ENCODE measurements at places on chromosomes 12 and 14. TPM values are rescaled to one million over a fixed set of nuclear protein-coding genes. Genes with fewer than 3 reads are reported as not detected.

The ERP27 gene
- total RNA-seq, result 0.13 TPM

GRCh38 chr14:53532853-53533252 lies 379.7 kb upstream of the DDHD1 start:
- H3K27ac ChIP-seq, result no peak overlapping the region
- H3K4me1 ChIP-seq, result no peaks in the 10 kb centered on the region
- DNase-seq, result no peak
- no peaks in the 10 kb centered on the region for H3K36me3 ChIP-seq
- no peak overlapping the region for H3K4me3 ChIP-seq
- no peaks in the 10 kb centered on the region for H3K27me3 ChIP-seq

The TAS2R7 gene
- not detected for total RNA-seq

The SCNN1A gene
- total RNA-seq, result 0.34 TPM

GRCh38 chr14:35229084-35229791 lies 62.9 kb upstream of the PSMA6 start:
- no peaks in the 10 kb centered on the region for H3K4me1 ChIP-seq
- DNase-seq, result peak; percentile 14
- H3K4me3 ChIP-seq, result no peak overlapping the region
- no peak overlapping the region for H3K27ac ChIP-seq

The NYNRIN gene
- 1.9 TPM for total RNA-seq

DNA sequence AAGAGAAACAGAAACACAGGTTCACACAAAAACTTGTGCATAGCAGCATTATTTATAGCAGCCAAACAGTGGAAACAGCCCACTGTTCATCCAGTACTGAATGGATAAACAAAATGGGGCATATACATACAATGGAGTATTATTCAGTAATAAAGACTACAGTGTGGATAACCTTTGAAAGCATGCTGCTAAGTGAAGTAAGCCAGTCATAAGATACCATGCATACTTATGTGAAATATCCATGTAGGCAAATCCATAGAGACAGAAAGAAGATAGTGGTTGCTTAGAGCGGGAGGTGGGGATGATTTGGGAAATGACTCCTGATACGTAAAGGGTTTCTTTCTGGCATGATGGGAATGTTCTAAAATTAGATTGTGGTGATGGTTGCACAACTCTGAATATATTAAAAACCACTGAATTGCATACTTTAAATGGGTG lies 99.4 kb downstream of the CRADD start:
- peaks cover 22% of the 10 kb centered on the region for H3K4me1 ChIP-seq
- H3K36me3 ChIP-seq, result peaks cover 7% of the 10 kb centered on the region
- no peaks in the 10 kb centered on the region for H3K27me3 ChIP-seq
- no peak for DNase-seq

The ADAM21 gene
- total RNA-seq, result not detected

GRCh38 chr14:37588667-37588955 lies 6.4 kb downstream of the FOXA1 start:
- no peak for DNase-seq

DNA sequence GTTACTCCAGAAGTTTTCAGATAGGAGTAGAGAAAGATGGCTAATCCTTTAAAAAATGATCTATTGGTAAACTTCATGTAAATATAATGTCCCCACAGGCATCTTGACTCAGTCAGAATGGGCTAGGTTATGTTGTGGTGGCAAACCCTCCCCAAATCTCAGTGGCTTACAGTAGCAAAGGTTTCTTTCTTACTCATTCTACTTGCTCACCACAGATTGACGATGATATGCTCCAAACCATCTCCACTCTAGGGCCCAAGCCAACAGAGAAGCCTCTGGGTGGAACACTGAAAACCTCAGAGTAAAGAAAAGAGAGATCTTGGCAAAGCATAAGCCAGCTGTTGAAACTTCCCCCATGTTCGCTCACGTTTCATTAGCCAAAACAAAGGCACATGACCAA lies 146.4 kb downstream of the EMP1 start:
- H3K4me3 ChIP-seq, result no peak overlapping the region
- H3K36me3 ChIP-seq, result no peaks in the 10 kb centered on the region
- no peak for DNase-seq
- no peak overlapping the region for H3K27ac ChIP-seq
- H3K27me3 ChIP-seq, result no peaks in the 10 kb centered on the region
- no peaks in the 10 kb centered on the region for H3K4me1 ChIP-seq

The CYP46A1 gene
- total RNA-seq, result not detected

- no peak overlapping the region for H3K4me3 ChIP-seq
- H3K27me3 ChIP-seq, result no peaks in the 10 kb centered on the region
- DNase-seq, result no peak
- no peaks in the 10 kb centered on the region for H3K4me1 ChIP-seq
Observed at GRCh38 chr14:97618917-97619690, 821.9 kb downstream of the VRK1 start.

- no peak overlapping the region for H3K27ac ChIP-seq
- no peak for DNase-seq
- no peaks in the 10 kb centered on the region for H3K27me3 ChIP-seq
- H3K36me3 ChIP-seq, result no peaks in the 10 kb centered on the region
Observed at GRCh38 chr12:82034769-82035168, 275.6 kb upstream of the PPFIA2 start.

Data from K562 (cell line).